ENCODE measurements at places on chromosomes 1 and 21. TPM values are rescaled to one million over a fixed set of nuclear protein-coding genes. Genes with fewer than 3 reads are reported as not detected.
A peak's percentile ranks its signal among the peaks of the same experiment; 100 is the strongest.

DNA sequence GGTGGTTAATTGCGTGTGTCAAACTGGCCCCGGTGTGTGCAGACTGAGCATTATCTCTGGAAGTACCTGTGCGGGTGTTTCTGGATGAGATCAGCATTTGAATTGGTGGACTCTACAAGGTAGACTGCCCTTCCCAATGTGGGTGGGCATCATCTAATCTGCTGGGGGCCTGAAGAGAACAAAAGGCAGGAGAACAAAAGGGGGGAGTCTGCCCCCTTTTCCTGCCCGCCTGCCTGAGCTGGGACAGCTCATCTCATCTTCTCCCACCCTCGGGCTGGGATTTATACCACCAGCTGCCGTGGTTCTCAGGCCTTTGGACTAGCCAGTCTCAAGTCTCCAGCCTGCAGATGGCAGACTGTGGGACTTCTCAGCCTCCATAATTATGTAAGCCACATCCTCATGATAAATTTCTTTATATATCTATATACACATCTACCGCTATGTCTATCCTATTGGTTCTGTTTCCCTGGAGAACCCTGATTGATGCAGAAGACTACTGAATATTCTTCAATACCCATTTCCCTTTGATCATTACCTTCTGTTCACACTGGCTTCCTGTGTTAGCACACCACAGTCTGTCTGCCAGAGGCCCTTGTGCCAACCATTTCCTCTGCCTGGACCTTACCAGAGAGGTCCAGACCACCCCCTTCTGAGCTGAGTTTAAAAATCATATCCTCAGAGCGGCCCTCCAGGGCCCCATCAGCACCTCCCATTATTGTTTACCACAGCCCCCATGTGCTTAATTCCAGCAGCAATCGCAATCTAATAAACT lies 25.2 kb downstream of the RCAN1 start:
- no peak for DNase-seq

GRCh38 chr1:160247053-160247452 lies 15.3 kb downstream of the DCAF8 start:
- DNase-seq, result no peak

DNA sequence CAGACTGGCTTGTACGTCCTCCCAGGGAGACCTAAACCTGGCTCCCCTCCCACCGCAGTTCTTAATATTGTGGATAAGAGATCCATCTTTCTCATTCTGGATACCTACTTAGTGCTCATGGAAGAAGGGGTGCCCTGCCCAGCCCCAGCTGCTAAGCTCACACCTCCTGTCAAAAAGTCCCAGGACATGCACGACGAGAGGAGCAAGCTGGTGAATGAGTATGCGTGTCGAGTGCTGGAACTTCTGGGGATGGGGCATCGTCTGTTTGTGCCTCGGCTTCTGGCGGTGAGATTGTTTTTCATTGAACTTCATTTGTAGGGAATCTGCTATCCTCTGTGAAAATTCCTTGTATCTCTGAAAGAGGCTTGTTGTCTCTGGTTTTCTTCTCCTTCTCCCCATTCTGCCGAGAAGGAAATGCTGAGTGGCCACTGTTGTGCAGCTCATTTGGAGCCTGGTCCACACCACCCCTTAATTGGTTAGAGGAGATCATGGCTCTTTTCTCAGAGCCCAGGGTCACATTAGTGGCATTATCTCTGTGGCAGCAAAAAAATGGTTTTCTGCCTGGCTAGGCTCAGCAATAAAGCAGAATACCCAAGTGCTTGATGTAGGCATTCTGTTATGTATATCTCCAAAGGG lies 199.4 kb upstream of the CACYBP start:
- DNase-seq, result no peak

DNA sequence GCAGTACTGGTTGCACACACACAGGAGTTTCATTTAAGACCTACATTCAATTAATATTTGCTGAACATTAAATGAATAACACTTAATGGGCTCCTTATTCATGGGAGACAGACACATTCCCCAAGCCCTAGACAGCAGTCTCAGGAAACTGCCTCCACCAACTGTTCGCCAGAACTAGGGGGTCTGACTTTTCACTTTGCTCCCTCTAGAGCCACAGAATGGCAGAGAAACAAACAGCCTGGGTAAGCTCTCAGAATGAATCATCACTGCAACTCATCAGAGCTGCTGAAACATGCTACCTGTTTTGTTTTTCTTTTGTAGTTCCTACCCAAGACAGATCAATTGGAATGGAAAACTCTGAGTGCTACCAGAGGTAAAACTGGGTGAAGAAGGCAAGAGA lies 31.7 kb downstream of the ELK4 start:
- DNase-seq, result peak; percentile 38

DNA sequence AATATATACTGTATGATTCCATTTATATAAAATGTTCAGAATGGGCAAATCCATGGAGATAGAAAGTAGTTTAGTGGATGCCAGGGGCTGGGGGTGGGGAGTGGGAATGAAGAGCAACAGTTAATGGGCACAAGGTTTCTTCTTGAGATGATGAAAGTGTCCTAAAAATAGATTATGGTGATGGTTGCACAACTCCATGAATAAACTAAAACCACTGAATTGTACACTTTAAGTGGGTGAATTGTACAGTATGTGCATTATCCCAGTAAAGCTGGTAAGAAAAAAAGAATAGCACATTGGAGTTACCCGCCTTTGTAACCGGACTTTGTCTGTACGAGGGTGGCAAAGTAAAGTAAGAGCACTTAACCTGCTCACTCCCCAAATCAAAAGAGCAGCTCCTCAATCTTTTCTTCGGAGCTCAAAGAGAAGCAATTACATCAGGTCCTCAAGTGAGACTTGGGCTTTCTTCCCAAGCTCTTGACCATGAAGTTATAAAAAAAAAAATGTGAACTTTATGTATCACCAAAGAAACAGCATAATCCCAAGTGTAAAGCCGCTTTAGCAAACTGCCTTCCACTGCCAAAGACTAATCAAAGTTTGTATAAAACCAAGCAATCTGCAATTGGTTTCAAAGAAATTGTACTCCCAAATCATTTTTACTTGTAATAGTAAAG lies 32.1 kb downstream of the ALDH9A1 start:
- peak; percentile 6 for DNase-seq

The SLC26A9 gene
- not detected for polyA plus RNA-seq

The CTSS gene
- 7.1 TPM for polyA plus RNA-seq

The TESK2 gene
- 2.6 TPM for polyA plus RNA-seq

All from AG04450 (cell line).